Stimulated activated effector memory CD8-positive, alpha-beta T cell treated with anti-CD3 and anti-CD28 coated beads, Interleukin-12 subunit alpha, Interleukin-12 subunit beta, amount 100 ng/mL, for 72 hours (primary cell): ENCODE measurements at places on chromosomes 4 and X.

GRCh38 chr4:108240366-108240765, 71.6 kb upstream of the LEF1 start:
- DNase-seq = no peak

DNA sequence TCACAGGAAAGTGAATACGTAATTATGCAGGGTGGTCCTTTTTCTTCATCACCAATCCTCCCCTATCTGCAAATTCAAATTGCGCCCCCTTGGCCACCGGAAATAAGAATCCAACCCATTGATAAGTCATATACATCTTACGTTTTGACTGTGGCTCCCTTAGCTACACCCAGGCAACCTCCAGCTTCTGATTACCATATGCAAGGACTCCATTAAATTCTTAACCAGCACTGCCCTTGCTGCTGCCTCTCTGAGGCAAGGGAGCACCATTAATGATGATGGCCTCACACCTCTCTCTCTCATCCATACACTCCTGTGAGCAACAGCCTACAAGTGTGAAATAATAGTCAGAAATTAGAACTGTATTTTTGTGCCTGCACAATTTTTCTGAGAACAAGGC, 106.0 kb upstream of the NOCT start:
- DNase-seq = no peak

GRCh38 chr4:83266689-83267088, 17.9 kb downstream of the COQ2 start:
- no peak for DNase-seq

- no peak for DNase-seq
These were observed 308.8 kb downstream of the TEX13C start for GRCh38 chrX:125628435-125628834.

- DNase-seq = no peak
These were observed 8.7 kb upstream of the SLC25A4 start for GRCh38 chr4:185134307-185134869.

DNA sequence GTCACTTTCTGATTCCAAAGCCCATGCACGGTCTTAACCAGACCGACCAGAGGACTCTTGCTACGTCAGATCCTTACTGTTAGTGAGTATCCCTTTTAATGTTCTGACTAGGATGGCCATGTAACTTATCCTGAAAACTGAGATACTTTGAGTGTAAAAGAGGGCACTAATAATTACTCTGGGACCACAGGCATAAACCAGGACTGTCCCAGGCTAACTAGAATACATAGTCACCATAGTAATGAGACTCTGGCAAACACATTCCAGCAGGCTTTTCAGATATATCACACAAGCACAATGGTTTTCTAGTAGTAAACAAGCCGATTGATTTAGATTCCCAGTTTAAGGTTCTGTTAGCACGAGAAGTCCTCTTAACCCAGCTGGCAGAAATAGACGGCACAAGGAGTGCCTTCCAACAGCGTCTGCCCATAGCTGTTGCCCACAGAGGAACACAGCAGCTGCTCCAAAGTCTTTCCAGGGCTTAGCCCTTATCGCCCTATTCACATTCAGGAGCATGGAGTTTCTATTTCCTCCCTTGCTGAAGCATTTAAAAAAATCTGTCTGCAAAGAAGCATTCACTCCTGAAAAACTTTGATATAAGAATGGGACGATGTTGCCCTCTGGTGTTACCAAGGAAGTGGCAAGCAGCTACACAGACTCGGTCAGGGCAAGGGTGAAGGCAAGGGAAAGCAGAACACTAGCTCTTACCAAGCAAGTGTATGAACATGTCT, 92.4 kb downstream of the CXCL13 start:
- DNase-seq = no peak

- no peak for DNase-seq
These were observed 6.3 kb upstream of the RGS12 start for GRCh38 chr4:3286335-3287175.

DNA sequence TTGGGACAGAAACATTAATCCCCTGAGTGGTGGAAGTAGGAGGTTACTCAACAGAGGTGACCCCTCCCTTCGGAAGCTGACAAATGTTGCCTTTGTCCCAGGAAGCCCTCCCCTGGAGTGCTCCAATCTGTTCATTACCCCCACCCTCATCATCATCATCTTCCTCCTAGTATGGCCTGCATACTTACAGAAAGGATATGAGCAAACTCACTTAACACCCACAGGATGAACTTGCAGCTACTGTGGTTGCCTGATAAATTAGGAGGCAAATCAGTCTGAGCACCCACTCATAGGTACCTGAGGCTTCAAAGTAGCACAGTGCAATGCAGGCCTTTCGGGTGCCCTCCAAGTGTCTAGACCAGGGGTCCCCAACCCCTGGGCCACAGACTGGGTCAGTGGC, 236.7 kb upstream of the GATB start:
- DNase-seq = no peak

DNA sequence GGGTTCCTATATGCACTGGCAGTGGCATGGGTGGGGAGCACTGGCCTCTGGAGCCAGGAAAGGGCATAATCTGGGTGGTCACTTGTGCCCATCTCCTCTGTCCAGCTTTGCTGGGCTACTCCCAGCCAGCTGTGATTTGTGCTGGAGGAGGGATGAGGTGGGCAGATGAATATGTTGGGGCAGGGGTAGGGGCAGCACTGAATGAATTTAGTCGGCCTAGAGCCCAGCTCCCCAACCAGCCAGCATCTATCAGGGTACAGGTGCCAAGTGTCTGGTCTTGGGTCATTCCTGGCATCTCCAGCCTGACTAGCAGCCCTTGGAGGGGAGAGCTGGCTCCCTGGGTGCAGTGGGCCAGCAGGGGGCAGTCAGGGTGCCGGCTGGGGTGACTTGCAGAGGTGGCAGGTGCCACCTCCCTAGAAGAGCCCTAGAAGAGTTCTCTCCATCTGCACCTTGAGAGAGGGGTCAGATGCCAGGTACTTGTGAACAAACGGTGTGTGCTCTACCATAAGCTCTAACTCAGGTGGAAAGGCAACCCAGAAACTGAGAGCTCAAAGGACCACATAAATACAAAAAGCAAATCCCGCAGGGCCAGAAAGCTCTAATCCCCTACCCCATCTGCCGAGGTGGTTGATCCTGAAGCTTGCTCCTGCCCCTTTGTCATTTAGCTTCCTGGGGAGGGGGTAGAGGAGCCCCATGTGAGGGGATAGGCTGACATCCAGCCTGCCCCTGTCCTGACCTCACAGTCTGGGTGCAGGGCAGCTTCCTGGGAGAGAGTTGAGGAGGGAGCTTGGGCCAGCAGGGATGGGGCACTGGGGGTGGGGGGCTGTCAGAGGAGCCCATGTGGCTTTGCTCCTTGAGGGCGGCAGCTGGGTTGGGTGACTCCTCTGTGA, 2.2 kb downstream of the SORCS2 start:
- no peak for DNase-seq

DNA sequence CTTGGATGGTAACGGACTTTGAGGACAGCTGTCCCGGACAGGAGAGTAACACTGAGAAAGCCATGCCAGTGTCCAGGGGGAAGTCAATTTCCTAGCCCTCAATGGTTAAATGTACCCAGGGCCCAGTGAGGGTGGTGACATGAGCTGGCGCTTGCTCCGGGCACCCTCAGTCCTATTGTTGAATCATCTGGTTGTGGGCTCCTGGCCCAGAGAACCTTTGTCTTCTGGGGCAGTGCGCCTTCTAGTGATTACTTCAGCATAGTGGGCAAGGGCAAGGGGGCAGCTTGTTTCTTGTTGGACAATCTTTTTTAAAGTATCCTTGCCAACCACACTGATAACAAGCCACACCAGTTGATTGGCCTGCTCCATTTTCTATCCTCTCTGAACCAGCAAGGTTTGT, 30.9 kb upstream of the TRPC5 start:
- no peak for DNase-seq

DNA sequence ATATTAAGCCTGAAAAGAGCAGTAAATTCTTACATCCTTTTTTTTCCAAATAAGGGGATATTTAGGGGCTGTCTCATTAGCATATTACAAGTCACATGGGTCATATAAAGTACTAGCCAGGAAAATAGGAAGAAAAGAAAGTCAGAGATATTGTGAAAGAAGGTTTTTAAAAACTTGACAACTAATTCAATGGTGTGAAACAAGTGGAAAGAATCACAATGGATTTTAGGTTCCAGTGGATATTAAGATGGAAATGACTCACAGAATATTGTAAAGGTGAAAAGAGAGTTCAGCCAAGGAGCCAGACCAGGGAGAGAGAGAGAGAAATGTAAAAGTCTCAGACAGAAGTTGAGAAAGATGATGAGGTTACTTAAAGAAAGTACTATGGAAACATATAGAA, 297.2 kb downstream of the IQCM start:
- DNase-seq = no peak

DNA sequence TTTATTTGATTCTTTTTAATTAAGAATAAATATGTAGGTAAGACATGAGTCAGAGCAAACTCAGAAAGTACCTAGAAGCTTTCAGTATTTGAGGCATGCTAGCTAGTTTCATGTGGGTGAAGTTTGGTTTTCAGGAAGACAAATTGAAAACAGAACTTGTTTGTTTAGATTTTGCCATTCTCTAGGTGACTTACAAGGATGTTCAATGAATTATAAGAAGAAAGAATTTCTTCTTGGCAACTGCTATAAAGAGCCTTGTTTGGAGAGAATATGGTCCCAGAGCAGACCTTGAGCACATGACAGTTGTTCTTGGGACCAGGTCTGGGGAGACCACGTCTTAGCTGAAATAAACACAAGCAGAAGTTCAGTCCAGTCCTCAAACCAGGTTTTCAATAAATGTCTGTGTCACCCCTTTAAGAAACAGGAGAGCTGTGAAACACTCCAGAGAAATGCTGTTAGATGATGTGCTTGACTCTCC, 38.0 kb upstream of the IL21 start:
- DNase-seq = peak; percentile 66

- DNase-seq = no peak
These were observed 102.0 kb downstream of the GBA3 start for GRCh38 chr4:22794732-22795131.

DNA sequence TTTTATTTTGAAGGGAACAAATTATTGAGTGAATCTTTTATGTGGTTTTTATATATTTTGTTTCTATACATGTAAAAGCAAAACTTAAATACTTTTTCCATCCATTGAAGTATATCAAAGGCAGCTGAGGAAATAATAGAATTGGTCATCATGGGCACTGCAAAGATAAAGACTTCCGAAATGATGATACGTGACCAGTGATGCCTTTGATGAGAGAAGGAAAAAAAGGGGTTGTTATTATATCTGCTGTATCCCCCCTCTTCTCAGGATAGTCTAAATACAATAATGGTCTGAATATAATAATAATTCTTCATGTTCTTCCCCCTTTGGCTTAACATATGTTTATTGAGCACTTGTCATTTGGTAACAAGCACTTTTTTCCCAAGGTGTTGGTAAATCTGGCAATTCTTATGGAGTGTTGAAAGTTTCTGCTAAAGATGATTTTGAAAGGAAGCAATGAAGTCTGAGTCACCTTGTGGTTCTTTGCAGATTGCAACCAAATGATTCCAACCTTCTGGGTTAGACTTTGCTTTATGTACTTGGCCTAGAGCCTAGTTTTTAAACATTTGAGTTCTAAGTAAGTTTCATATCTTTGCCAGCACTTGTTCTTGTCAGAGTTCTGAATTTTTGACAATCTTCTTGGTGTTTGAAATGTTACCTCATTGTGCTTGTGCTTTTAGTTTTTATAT, 60.8 kb downstream of the USP9X start:
- no peak for DNase-seq

DNA sequence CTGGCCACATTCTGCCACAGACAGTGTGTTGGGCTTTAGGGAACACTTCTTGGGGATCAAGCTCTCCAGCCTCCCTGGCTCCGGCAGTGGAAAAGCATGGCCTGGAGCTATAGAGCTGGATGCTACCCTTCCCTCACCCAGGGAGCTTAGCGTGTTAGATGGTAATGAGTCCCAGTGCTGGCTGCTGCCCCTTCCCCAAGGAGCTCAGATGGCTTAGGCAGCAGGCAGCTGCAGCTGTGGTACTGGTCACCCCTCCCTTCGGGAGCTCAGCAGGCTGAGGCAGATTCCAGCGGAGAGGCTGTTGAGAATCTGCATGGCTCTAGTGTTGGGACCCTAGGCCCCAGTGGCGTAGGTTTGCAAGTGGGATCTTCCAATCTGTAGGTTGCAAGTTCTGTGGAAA, 19.5 kb downstream of the TMEM144 start:
- DNase-seq = no peak

GRCh38 chrX:88560673-88561330, 186.2 kb upstream of the CPXCR1 start:
- no peak for DNase-seq

DNA sequence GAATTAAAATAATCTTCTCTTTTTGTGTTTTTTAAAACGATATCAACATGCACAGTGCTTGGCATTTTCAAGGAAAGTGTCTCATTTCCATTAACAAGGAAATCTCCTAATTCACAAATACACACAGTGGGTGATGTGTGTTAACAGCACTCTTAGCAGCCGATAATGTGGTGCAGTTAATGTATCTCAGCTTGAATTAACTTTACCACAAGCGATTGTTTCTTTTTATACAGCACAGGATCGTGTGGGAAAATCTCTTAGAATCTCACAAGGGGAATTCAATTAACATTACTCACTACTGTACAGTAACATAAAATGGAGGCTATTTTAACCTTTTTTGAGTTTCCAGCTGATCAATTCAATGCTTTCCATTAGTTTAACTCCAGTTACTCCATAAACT, 1841.9 kb downstream of the STIM2 start:
- no peak for DNase-seq

DNA sequence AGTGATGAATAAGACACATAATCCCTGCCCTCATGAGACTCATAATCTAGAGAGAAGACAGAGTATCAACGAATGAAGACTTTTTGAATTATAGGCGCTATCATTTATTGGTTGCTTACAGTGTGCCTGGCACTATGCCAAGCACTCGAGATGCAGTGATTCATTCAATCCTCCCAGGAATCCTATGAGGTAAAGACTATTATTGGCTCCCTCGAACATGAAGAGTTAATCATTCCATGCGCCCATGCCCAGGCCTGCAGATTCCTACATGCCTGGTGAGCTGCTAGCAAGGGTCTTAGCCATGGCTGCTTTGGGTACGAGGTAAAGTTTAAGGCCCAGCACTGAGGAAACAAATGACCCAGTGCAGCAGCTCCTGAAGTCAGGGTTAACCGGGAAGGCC, 47.0 kb downstream of the TEX13B start:
- no peak for DNase-seq

DNA sequence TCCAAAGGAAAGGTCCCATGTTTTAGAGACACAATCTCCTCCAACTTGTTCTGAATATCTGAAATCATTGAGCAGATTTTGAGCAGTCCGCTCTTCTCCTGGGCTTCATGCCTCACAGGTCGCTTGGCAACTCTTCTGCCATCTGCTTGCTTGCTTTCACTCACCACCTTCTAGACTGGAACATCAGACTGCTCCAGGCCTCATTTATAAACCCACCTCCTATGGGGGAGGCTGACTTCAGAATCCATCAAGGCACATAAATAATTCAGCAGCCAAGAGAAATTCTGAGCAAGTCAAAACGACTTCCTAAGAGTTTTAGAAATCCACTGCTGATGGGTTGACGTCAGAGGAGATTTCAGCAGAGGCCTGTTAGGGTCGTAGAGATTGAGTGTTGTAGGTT, 64.1 kb downstream of the FAM184B start:
- DNase-seq = no peak

GRCh38 chr4:56388306-56388705, 1.0 kb upstream of the AASDH start:
- no peak for DNase-seq
